ENCODE measurements at places on chromosomes 16 and 17. TPM values are rescaled to one million over a fixed set of nuclear protein-coding genes. Genes with fewer than 3 reads are reported as not detected.
A peak's percentile ranks its signal among the peaks of the same experiment; 100 is the strongest.

The CDC42EP4 gene
- 45.1 TPM for total RNA-seq

The CXCL16 gene
- total RNA-seq, result 20.4 TPM

The RAMP2 gene
- total RNA-seq, result 56.8 TPM

The SCNN1B gene
- total RNA-seq, result 2.7 TPM

The FLYWCH2 gene
- 17.6 TPM for total RNA-seq

- DNase-seq, result no peak
Measured at GRCh38 chr16:89949121-89949742, 677 bp downstream of the DEF8 start.

- no peak for DNase-seq
Measured at GRCh38 chr16:8519179-8519578, 71.1 kb downstream of the TMEM114 start.

DNA sequence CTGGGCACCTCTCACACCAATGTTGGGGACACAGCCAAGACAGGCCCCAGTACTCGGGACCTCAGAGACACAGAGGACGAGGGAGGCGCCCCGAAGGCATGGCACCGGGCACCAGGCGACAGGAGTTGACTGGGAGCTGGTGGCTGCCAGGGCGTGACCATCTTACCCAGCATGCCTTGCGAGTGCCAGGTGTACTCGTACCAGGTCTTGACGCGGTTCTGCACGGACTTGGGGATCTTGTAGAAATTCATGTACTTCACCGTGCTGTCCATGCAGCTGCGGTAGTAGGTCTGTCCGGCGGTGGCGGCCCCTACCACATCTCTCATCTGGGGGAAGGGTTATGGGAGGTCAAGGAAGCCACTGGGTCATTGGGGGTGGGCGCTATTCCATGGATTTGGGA lies 67.3 kb downstream of the CNGB1 start:
- DNase-seq, result no peak

- no peak for DNase-seq
Measured at GRCh38 chr17:82438401-82439193, 12.0 kb downstream of the CYBC1 start.

DNA sequence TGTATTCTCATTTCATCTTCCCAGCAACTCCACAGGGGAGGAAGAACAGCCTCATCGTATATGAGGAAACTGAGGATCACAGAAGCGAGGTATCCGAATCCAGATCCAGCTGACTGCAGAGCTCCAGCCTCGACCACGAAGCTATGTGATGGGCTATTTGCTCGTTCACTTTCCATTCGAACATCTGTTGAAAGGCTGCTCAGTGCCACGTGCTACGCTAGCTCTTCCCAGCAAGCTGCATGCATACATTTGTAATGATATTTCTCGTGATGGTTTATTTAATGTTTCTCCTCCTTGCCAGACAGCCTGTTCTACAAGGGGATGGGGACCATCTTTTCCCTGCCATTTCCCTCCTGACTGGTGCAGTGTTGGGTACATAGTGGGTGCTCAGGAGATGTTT lies 48.4 kb upstream of the RCVRN start:
- peak; percentile 34 for DNase-seq

DNA sequence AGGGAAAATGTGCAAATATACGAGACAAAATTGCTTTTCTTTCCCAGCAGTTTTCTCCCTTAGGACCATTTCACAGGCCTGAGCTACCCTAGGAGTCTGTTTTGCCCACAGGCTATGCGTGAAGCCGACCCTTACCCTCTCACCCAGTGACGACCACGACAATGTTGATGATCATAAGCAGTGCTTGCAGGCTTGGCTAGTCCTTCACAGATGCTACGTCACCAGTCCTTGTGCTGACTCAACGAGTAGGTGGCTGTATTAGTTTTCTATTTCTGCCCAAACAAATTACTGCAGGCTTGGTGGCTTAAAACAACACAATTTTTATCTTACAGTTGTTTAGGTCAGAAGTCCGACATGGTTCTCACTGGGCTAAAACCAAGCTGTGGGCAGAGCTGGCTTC lies 574.6 kb upstream of the HSBP1 start:
- no peak for DNase-seq

- DNase-seq, result no peak
Measured at GRCh38 chr16:51429041-51429440, 278.0 kb upstream of the SALL1 start.

GRCh38 chr16:55043499-55043898 lies 112.8 kb downstream of the IRX5 start:
- no peak for DNase-seq

DNA sequence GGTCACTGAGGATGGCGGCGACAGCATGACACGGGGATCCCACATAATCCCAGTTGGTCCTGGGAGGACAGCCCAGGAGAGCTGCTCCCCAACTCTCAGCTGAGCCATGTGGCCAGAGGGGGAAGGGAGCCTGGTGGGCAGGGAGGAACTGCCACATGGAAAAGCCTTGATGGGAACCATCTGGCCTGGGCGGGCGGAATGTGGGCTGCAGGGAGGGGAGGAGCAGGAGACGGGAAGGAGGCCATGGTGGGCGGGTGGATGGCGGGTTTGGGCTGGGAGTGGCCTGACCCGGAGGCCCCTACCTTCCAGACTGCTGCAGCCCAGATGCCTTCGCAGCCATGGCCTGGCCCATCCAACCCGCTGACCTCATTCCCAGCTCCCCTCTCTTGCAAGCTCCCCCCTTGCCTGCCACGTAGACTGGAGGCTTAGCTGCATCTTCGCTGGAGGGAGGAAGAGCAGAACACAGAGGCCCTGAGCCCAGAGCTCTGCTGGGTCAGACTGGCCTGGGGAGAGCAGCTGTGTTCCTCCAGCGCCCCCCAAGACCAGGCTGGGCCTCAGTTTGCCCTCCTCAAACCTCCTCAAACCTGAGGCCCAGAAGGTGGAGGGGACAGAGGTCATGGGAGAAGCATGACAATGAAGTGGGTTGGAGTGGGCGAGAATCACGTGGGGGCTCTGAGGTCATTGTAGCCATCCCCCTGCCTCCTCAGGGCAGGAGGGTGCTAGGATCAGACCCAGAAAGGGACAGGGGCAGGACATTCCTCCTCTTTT lies 8.2 kb upstream of the COL1A1 start:
- peak; percentile 98 for DNase-seq

- no peak for DNase-seq
Measured at GRCh38 chr17:33667671-33668070, 374.6 kb upstream of the ASIC2 start.

DNA sequence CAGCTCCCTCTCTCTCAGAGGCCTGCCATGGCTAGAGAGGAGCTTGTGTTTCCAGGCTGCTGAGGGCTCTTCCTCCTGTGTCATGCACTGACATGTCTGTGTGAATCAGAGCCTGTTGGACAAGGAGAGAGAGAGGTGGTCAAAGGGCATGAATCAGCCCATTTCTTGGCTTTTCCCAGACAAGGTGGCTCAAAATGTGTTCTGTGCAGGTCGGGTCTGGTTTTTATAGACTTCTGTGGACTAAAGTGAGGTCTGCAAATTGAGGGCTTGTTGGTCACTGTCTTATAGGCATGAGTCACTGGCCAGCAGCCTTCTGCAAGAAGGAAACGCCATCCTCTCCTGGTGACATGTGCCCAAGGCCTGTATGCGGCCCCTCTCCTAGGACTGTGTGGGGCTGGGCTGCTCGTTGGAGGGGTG lies 97.9 kb downstream of the FOXL1 start:
- DNase-seq, result peak; percentile 41

GRCh38 chr17:63181856-63182255 lies 215.8 kb downstream of the TANC2 start:
- DNase-seq, result no peak
